ENCODE measurements at places on chromosomes 13 and 19. TPM values are rescaled to one million over a fixed set of nuclear protein-coding genes. Genes with fewer than 3 reads are reported as not detected.

Gene ACP5
- 1.3 TPM for total RNA-seq

Gene TEKTIP1
- not detected for total RNA-seq

Gene IQCN
- total RNA-seq = 4.1 TPM

Gene PTGER1
- 1.1 TPM for total RNA-seq

Gene ZNF229
- 17.2 TPM for total RNA-seq

Gene PEAK3
- total RNA-seq = under 0.01 TPM

Gene VSTM1
- not detected for total RNA-seq

Gene PPP2R1A
- 218 TPM for total RNA-seq

Gene SIGLEC8
- total RNA-seq = not detected

Gene ZNF486
- 5.8 TPM for total RNA-seq

Gene RAB20
- total RNA-seq = 3.6 TPM

Gene CHAF1A
- 6.4 TPM for total RNA-seq

Gene CARM1
- 52.4 TPM for total RNA-seq

Gene ATP7B
- total RNA-seq = 5.8 TPM

Gene FBXL3
- total RNA-seq = 97.2 TPM

Gene IGLON5
- not detected for total RNA-seq

Gene NCAN
- total RNA-seq = not detected

Gene SPIB
- not detected for total RNA-seq

Gene ZNF432
- 11.1 TPM for total RNA-seq

Gene ZNF420
- 8.9 TPM for total RNA-seq

Gene CACNG7
- total RNA-seq = not detected

Gene C5AR1
- total RNA-seq = 0.49 TPM

Gene SIGLEC6
- total RNA-seq = not detected

Gene CNN1
- 8.4 TPM for total RNA-seq

Gene FBXO27
- total RNA-seq = 3.4 TPM

Gene ERICH6B
- total RNA-seq = not detected

Gene C19orf25
- total RNA-seq = 27.8 TPM

Gene ZIC5
- not detected for total RNA-seq

Gene CYP2A7
- not detected for total RNA-seq

Gene CD37
- not detected for total RNA-seq

Gene ZNF491
- 4.7 TPM for total RNA-seq

Gene CNMD
- total RNA-seq = not detected

Gene IGSF23
- not detected for total RNA-seq

Gene TFPT
- total RNA-seq = 9.7 TPM

Gene EHD2
- total RNA-seq = 230 TPM

Gene GPR12
- not detected for total RNA-seq

Gene DPF1
- total RNA-seq = 2.3 TPM

Gene ZNF160
- total RNA-seq = 50.8 TPM

Gene CABP5
- total RNA-seq = not detected

Gene FUT6
- total RNA-seq = not detected

Gene PROZ
- not detected for total RNA-seq

Gene TRAPPC5
- 50.6 TPM for total RNA-seq

Gene KIR2DL4
- total RNA-seq = not detected

Gene CCNE1
- 4.7 TPM for total RNA-seq

Gene MARK4
- 23.5 TPM for total RNA-seq

Gene FAM216B
- not detected for total RNA-seq

Gene POLR2I
- total RNA-seq = 17.2 TPM

Gene PGLYRP1
- total RNA-seq = not detected

Gene COL4A1
- total RNA-seq = 51.3 TPM

Gene ELL
- 25.4 TPM for total RNA-seq

Gene PLK5
- total RNA-seq = under 0.01 TPM

Gene C5AR2
- 0.32 TPM for total RNA-seq

Gene ATP12A
- total RNA-seq = 0.12 TPM

Gene LRRC8E
- 13.8 TPM for total RNA-seq

Gene ITM2B
- 87.1 TPM for total RNA-seq

Gene CRB3
- total RNA-seq = not detected

Gene ZNF439
- total RNA-seq = 7.2 TPM

All from hair follicle dermal papilla cell (primary cell).